Spleen (tissue), 13 donors: ENCODE measurements at places on chromosomes 2 and 18. TPM values are rescaled to one million over a fixed set of nuclear protein-coding genes. Genes with fewer than 3 reads are reported as not detected.

The CYP27A1 gene
- 20.5 TPM for total RNA-seq

The GAREM2 gene
- 2.0 TPM for total RNA-seq

The GALNT14 gene
- total RNA-seq, result 5.8 TPM

The IDH1 gene
- 89.1 TPM for total RNA-seq

DNA sequence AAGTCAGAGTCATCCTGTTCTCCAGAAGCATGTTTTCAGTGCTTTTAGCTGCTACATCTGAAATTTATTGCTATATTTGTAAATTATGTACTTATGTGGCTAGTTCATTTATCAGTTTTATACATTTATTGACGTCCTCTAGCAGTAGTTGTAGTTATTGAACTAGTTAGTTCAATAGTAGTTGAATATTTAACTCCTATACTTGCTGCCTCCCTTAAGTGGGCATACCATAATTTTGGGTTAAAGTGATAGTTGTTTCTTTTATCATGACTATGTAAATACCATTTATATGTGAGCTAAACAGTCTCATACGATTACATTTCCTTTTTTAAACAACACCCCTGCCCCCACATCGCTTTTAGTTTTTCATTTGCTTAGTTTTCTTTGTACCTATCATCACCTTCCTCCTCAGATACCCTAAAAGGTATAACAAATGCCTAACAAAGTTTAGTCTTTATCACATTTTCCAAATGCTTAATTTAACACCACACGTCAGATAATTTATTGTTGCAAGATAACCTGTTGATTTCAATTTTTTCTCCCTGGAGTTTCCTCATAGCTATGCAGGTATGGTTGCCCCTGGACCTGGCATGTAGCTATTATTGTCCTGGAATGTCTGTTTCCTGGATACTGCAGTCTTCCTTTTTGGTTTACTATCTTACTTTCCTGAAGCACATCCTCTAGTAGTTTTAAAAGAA is 8.8 kb downstream of the MAP4K4 start:
- no peak for DNase-seq
- no peak overlapping the region for H3K4me3 ChIP-seq
- no peaks in the 10 kb centered on the region for H3K36me3 ChIP-seq
- no peaks in the 10 kb centered on the region for H3K27me3 ChIP-seq
- peaks cover 62% of the 10 kb centered on the region for H3K4me1 ChIP-seq

DNA sequence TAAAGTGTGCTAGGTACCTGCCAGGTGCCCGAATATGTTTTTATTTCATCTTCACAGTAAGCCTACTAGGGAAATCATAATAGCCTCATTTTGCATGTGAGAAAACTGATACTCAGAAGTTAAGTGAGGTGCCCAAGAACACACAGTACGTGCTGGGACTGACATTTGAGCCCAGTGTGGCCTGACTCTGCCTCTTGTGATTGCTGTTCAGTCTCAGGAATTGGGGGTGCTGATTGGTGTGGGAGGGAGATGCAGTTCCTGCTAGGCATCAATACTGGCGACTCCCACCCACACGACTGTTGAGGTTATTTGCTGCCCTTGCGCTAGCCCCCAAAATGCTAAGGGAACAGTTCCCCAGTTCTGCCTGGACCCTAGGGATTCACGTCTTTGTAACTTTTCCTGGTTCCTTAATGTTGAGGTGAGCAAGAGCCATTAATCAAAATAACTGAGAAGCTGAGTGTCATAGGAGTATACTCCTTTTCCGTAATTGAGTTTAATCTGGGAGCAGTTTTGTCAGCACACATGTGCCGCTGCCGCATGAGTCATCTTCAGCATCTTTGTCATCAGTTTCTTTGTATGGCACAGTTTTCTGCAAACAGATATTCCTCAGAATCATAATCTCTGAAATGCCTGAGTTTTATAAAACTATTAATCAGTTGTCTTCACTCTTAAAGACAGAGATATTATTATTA is 120.7 kb downstream of the NCK2 start:
- peaks cover 58% of the 10 kb centered on the region for H3K4me1 ChIP-seq
- no peaks in the 10 kb centered on the region for H3K27me3 ChIP-seq
- no peak for DNase-seq
- no peak overlapping the region for H3K4me3 ChIP-seq
- H3K27ac ChIP-seq, result peak overlapping the region; percentile 28

DNA sequence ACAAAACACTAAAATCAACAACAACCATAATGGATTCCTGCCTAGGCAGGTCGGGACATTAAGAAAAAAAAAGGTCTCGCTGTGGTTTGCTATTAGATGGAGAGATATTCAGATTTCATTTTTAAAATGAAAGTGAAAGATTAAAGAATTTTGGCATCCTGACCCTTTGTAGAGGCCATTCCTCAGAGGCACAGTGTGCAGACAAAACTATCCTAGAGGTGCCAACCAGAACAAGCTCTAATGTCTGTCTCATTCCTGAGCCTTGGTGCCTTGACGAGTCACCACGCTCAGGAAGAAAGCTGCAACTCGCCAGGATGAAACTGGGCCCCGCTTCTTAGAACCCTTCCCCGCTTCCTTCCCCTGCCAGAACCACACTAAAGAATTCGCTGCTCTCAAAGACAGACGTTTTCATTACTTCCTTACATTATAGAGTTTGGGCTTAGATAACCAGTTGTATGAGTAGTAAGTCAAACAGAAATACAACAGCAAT is 156.0 kb downstream of the TGIF1 start:
- DNase-seq, result peak; percentile 49
- no peaks in the 10 kb centered on the region for H3K27me3 ChIP-seq
- peak overlapping the region; percentile 25 for H3K4me3 ChIP-seq

GRCh38 chr18:8556424-8556823 is 52.8 kb upstream of the RAB12 start:
- H3K27ac ChIP-seq, result no peak overlapping the region
- no peaks in the 10 kb centered on the region for H3K36me3 ChIP-seq
- H3K27me3 ChIP-seq, result no peaks in the 10 kb centered on the region
- DNase-seq, result no peak
- no peaks in the 10 kb centered on the region for H3K4me1 ChIP-seq
- H3K4me3 ChIP-seq, result no peak overlapping the region

GRCh38 chr2:85132834-85133637 is at the start of gene TCF7L1:
TCF7L1 (plus strand) TSS chr2:85133392; CDS start chr2:85133685, 293 bp downstream.
- peak; percentile 82 for DNase-seq
- H3K36me3 ChIP-seq, result no peaks in the 10 kb centered on the region
- peak within 1 kb of the TSS; percentile 71 for H3K27ac ChIP-seq

DNA sequence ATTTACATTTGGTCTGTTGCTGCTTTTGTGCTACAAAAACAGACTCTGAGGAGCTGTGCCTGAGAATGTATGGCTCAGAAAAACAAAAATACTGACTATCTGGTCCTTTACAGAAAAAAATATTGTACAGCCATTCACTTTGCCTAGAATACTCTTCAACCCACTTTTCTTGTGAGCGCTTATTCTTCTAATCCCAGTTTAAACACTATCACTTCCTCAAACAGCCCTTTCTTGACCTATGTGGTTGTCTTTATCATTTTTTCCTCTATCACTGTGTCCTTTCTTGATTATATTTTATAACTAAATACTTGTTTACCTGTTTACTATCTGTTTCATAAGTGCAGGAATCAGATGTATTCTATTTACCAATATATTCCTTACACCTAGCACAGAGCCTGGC is 33.5 kb downstream of the CUL3 start:
- peaks cover 13% of the 10 kb centered on the region for H3K4me1 ChIP-seq
- H3K36me3 ChIP-seq, result no peaks in the 10 kb centered on the region
- H3K27ac ChIP-seq, result no peak overlapping the region
- no peak for DNase-seq
- no peak overlapping the region for H3K4me3 ChIP-seq

- peaks cover 6% of the 10 kb centered on the region for H3K36me3 ChIP-seq
- no peak overlapping the region for H3K4me3 ChIP-seq
- DNase-seq, result no peak
- no peaks in the 10 kb centered on the region for H3K27me3 ChIP-seq
Observed at GRCh38 chr18:12455496-12455895, 47.8 kb downstream of the PRELID3A start.
